ENCODE measurements at places on chromosomes 12 and 14.
A peak's percentile ranks its signal among the peaks of the same experiment; 100 is the strongest.

GRCh38 chr12:89575374-89575773, 49.5 kb upstream of the POC1B start:
- DNase-seq, result no peak

DNA sequence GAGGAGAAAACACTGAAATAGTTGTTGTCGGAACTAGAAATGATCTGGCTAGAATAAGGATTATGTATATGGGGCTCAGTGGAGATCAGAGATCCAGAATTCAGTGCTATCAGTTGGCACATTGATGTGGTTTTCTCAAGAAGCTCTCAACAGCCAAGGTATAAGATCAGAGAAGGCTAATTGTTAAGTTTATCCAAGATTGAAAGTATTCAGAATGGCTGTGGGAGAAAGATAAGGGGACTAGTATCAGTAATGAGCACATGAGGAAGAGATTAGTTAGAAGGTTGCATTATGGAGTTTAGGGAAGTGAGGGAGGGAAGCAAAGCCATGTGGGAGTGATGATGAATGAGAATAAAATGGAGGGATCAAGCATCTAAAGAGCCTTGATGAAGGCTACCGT, 128.1 kb upstream of the MIS18BP1 start:
- DNase-seq, result no peak

DNA sequence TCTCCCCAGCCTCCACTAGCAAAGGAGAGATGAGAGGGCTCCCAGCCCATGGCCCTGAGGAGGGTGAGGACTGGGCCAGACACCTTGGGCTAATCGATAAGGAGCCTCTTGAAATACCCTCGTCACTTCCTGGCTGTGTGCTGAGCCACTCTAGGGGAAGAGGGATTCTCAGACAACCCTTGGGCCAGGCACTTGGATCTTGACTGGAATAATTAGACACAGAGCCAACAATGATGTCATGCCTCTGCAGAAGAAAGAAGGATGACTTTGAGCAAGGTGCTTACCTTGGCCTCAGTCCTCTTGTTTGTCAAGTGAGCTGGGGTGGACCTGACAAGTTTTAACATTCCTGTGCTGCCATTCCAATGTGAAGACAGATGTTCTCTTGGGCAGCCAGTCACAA, 83.1 kb downstream of the LRRC74A start:
- DNase-seq, result no peak

GRCh38 chr12:121120323-121120722, 12.4 kb upstream of the P2RX7 start:
- DNase-seq, result no peak

DNA sequence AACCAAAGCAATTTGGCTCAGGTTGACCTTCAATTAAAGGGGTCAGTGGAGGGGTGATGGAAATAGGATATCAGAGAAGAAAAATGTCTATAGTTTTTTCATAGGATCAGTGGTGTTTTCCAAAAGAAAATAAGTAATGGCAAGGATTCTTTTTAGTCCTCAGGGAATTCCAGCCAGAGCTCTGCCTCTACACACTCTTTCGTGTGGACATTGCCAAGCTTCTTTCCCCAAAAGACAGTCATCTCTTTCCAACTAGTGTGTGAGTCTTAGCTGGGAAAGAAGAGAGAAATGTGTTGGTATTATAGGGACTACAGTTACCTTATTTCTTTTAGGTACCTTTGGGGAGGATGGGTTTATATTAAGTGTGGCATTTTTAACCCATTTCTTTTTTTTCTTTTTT, 46.5 kb downstream of the RBMS2 start:
- no peak for DNase-seq

- peak; percentile 26 for DNase-seq
Observed at GRCh38 chr14:60723907-60724618, at the start of gene SIX4. SIX4 (minus strand) TSS chr14:60724351; CDS start chr14:60724074, 277 bp downstream.

DNA sequence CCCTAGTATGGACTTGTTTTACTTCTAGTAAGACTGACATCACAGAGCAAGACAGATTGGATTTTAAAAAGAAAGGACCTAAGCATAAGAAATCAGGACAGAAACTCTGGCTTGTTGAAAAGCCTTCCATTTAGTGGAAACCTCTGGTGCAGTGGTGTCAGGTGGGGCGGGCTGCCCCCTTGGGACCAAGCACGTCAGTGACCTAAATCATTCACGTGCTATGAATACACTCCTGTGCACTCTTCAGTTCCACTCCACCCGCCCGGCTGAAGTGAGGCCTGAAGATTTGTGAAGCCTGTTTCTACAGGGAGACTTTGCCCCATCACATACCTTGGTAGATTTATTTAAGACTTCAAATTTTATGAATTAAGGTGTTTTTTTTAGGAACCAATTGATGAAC, 58.2 kb upstream of the STRN3 start:
- no peak for DNase-seq

GRCh38 chr14:93086441-93087055, 29.2 kb downstream of the ITPK1 start:
- DNase-seq, result no peak

DNA sequence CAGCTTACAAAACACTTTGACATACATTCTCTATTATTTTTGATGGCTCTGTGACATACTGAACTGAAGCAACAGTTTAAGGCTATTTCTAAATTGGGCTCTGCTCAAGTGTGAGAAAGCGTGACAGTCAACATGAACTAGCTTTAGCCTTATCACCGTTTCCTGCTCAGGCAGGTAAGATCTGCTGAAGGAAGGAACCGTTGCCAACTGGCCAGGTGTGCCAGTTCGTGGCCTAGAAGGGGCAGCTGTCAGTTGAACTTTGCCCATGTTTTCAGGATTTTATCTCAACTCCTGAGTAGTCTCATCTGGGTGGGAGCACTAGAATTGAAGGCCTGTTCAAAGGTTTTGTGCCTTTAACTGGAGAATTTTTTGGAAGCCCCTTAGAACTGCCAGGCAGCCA, 79.5 kb downstream of the ETV6 start:
- no peak for DNase-seq

GRCh38 chr14:100117633-100118395, 41.6 kb downstream of the DEGS2 start:
- no peak for DNase-seq

DNA sequence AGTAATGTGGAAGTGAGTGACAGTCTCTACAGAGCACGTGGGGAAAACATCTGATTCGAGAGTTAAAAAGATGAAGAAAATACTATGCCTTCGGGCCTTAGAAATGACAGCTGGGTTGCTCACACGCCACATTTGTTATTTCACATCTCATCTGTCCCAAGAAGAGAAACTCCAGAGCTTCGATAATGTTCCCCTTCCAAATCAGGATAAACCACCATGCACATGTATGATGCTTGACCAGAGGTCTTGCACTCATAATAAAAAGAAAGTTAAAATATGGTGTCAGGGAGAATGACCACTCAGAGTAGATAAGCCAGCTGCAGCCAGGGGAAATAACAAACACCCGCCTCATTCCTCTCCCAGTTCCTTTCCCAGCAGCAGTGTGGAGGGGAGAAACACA, 34.6 kb downstream of the NIN start:
- DNase-seq, result no peak

- no peak for DNase-seq
Observed at GRCh38 chr14:99351166-99352007, 79.4 kb upstream of the BCL11B start.

- no peak for DNase-seq
Observed at GRCh38 chr14:104563191-104563741, 16.3 kb upstream of the C14orf180 start.

- no peak for DNase-seq
Observed at GRCh38 chr14:103138301-103139131, 15.3 kb downstream of the TNFAIP2 start.

GRCh38 chr12:52151153-52151836, 40.5 kb downstream of the KRT80 start:
- no peak for DNase-seq

DNA sequence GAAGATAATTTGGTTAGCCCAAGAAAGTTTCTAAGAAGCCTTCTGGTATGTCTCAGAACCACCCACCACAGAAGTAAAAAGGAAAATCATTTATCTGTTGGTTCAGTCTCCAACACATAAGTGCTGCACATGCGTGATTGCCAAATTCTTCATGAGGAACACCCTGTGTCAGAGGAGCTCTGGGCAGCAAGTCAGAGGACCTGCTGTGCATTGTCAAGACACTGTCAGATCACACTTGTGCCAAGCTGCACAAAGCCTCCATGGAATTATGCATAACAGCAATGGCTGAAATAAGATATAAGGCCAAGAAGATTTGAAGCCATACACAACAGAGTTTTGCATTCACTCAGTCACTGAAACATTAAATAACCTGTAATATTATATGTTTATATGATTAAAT, 1304.7 kb upstream of the FLRT2 start:
- DNase-seq, result no peak

DNA sequence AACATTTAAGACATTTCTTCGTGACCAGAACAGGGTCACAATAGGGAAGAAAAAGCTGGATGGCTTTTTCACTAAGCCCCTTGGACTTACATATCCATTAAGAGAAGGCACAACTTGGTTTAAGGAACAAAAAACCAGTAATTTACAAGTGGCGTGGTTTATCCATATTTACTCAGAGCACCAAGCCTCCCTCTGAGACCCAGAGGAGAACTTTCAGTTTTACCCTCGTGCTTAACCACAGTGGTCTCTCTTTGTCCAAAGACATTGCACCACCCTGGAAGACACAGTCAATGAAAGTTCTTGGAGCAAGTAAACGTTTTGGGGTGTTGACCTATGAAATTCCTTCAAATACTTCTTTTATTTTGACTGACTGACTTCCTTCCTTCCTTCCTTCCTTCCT, 52.5 kb downstream of the SSPN start:
- DNase-seq, result no peak

DNA sequence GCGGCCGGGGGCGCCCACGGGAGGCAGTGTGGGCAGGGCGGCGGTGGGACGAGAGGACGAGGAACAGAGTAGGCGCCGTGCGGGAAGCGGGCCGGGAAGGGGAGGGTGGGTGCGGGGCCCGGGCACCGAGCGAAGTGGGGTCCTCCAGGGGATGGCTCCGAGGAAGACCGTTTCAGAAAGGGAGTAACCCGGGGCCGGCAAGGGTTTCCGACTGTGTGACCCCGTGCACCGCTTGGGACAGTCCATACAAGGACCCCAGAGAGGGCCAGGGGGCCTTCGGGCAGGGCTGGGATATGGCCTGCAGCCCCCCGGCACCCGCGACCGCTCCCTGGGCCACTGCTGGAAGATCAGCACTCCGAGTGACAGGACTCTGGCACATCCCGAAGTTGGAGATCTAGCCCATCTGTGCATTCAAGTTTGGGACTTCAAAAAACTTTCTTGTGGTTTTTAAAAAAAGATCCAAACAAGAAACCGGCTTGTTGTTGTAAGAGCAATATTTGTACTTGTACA, 448 bp downstream of the TSPAN9 start:
- DNase-seq, result peak; percentile 32

GRCh38 chr12:111442301-111443045, 36.8 kb downstream of the SH2B3 start:
- no peak for DNase-seq

DNA sequence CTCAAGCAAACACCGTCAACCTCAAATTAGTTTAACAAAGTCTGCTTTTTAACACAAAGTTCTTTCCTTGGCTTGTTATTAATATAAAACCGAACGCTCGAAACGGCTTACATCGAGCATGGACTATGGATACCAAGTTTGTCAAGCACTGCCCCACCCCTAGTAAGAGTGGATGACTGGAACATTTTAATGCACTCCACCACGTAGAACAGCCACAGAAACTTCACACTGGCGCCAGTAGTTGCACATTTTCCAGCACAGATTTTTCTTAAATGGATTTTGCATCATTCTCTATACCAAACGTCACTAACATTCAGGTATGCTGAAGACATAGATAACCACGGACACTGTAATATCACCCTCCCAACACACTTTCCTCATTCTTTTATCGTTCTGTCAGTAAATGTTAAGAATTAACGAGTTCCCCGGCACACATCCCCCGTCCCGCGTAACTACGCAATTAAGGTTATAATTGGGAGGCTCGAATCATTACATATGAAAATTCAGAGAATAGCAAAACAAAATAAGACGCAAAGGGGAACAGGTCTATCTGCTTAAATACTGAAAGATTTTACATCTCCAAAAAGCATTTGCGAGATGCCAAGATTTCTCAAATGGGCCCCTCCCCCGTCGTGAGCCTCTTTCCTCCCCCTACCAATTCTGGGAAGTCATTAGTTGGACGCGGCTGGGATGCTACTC, 990 bp downstream of the FERMT2 start:
- no peak for DNase-seq

- no peak for DNase-seq
Observed at GRCh38 chr14:75514673-75515628, 7.3 kb upstream of the BATF start.

DNA sequence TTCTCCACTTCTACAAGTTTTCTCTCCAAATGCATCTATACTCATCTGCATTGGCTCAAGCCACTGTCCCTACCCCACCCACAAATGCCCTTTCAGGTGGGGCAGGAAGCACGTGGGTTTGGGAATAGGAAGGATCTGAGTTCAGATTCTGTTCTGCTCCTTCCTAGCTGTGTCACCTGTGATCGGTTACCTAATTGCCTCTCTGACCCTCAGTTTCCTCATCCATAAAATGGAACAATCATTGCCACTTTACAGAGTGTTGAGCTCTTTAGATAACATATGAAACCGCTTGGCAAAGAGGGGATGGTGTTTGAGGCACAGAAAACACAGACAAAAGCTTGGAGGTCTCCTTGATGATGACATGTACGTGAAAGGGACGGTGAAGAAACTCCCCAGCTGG, 34.5 kb downstream of the FOXN3 start:
- DNase-seq, result no peak

DNA sequence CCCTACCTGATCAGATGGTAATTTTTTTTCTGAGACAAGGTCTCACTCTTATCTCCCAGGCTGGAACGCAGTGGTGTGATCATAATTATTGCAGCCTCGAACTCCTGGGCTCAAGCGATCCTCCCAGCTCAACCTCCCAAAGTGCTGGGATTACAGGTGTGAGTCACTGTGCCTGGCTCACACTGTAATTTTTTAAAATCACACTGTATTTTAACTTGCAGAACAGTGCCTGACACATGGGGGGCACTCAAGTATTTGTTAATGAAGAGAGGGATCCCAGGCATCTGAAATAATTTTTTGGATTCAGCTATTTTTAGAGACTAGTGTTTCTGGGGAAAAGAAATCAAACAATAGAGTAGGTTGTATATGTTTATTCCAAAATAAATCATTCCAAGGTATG, 21.7 kb downstream of the LIMA1 start:
- DNase-seq, result no peak

DNA sequence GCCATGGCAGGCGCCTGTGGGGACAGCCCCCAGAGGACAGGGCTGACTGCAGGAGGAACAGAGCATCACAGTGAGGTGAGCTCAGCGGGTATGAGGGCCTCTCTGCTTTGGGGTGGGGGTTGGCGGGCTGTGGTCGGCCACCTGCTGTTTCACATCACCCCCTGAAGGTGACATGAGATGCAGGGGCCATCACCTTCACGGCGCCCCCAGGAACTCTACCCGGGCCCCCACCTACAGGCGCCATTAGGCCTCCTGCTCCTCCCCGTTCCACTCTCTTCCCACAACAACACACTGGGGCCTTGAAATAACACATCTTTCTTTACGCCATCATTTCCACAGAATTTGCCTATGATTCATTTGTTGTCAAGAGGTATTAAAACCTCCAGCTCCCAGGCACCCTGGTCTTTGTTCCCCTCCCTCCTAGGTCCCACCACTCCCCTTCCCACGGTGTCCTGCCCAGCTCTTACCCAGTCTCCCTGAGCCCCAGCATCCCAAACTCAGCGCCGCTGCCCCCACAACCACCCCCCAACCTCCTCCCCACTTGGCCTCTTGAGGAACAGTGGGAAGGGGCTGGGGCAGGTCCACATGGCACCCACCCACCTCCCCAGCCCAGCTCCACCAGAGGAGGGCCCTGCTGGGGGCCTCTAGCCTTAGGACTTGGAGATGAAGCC, 12.7 kb upstream of the HDAC7 start:
- DNase-seq, result no peak

All from COLO829 (cell line).